ENCODE measurements at places on chromosomes 13 and 19. TPM values are rescaled to one million over a fixed set of nuclear protein-coding genes. Genes with fewer than 3 reads are reported as not detected.
A peak's percentile ranks its signal among the peaks of the same experiment; 100 is the strongest.

GRCh38 chr19:49570138-49570856 lies 10.1 kb downstream of the NOSIP start:
- peak; percentile 73 for DNase-seq

Gene RASAL3
- total RNA-seq, result not detected

- DNase-seq, result no peak
These were observed 890.1 kb upstream of the PCDH20 start for GRCh38 chr13:62305756-62306155.

DNA sequence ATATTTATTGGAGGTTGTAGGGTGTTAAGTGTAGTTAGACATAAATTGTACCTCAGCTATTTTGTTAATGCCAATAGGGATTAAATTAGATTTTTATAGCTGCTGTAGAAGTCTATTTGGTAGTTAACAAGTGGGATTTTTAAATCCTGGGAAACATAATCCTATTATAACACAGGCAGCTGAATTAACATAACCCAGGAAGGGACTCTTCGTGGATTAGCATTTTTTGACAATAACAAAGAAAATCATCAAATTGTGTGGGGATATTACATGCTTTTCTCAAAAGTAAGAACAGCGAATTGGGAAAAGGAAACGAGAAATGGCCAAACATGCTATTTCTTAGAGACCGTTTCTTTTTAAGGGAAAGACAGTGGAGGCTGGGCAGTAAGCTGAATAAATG lies 172.8 kb downstream of the ZIC5 start:
- no peak for DNase-seq

Gene FAM216B
- not detected for total RNA-seq

DNA sequence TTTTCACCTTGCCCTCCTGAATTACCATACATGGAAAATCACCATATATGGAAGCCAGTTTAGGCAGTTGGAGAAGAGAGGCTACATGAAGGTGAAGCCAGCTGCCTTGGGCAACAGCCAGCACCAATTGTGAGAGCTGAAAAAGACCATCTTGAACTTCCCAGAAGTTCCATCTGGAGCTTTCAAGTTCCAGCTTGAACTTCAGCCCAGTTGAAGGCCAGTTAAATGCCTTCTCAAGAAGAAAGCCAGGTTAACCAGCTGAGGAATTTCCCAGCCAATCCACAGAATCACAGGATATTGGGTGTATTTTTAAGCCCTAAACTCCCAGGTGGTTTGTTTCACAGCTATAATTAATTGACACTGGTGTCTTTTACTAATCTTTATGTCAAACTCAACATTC lies 713.6 kb upstream of the MIR17HG start:
- DNase-seq, result no peak

DNA sequence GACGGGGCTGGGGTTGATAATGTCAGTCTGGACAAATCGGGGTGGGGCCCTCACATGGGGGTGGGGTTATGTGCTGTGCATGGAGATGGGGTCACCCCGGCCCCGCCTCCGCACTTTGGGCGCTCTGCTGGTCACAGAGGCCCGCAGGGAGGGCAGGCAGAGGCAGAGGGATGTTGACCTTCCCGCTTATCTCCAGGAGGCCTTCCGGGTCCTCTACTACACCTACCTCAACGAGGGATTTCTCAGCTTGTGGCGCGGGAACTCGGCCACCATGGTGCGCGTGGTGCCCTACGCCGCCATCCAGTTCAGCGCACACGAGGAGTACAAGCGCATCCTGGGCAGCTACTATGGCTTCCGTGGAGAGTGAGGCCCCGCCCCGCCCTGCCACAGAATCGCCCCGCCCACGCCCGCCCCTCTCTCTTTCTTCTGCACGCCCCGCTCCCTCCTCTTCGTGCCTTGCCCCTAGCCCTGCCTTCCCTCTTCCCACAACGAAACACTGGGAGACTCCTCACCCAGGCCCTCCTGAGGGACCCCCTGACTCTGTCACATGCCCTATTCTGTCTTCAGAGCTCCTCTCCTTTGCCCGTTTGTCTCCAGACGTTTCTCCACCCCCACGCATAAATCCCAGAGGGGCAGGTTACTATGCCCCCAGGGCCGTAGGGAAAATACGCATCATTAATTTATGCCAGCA lies 32.8 kb downstream of the TMEM161A start:
- DNase-seq, result no peak
